Activated CD4-positive, alpha-beta T cell treated with anti-CD3 and anti-CD28 coated beads, Interleukin-2, Interleukin-4, amounts not matched to agents 100 ng/mL and 50 ng/mL, durations not matched to agents 16 hours and 8 hours (primary cell): ENCODE measurements at places on chromosomes 3 and 15.
A peak's percentile ranks its signal among the peaks of the same experiment; 100 is the strongest.

- DNase-seq, result no peak
Observed at GRCh38 chr15:52783191-52783829, 6.8 kb downstream of the ONECUT1 start.

- no peak for DNase-seq
Observed at GRCh38 chr15:81346611-81347010, 22.7 kb upstream of the STARD5 start.

DNA sequence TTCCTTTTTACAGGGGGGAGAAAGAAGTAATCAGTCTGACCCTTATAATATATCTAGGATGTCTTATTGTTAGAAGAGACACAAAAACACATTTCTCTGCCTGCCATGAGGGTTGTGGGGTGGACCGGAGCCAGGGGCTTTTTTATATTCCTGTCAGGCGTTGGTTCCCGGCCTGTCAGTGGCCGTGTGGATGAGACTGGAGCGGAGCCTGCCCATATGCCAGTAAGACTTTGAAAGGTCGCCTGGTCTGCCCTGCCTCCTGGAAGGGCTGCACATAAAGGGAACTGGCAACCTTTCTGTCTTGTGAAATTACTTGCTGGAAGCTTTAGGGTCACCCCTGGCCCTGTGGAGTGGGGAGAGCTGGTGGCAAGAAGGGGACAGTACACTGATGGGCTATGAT is 34.7 kb downstream of the MAP3K13 start:
- no peak for DNase-seq

GRCh38 chr15:90436952-90437351 is 48.9 kb downstream of the IQGAP1 start:
- DNase-seq, result no peak

- no peak for DNase-seq
Observed at GRCh38 chr3:118641608-118642007, 393.0 kb downstream of the IGSF11 start.

DNA sequence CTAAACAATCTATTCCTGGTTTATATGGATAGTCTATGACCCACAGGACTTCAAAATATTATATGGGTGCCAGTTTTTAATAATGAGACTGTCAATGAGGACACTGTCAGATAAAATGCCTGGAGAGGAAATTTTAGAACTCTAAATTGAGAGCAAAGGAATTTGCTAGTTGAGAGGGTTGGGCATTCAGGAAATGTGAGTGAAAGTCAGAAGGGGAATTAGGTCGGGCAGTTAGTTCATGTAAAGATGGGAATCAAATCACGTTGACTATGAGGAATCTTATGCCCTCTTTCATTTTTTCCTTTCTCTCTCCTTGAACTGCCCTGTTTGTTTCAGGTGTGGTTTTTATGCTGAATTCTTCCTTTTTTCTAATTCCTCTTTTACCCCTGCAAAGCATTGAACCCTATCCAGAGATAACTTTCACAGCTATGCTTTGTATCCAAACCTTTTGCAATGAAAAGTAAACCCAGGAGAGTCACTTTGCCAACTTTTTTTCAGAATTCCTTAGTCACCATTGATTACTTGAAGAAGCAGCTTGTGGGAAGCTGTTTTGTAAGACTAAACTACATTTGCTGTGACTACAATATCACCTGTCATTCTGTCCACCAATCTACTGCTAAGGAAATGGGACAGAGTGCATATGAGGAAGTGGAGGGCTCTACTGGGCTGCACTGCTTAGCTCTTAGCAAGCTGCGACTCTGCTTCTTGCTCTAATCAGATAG is 27.8 kb downstream of the CHP1 start:
- no peak for DNase-seq

- peak; percentile 42 for DNase-seq
Observed at GRCh38 chr3:113495035-113495434, 19.9 kb downstream of the SPICE1 start.

DNA sequence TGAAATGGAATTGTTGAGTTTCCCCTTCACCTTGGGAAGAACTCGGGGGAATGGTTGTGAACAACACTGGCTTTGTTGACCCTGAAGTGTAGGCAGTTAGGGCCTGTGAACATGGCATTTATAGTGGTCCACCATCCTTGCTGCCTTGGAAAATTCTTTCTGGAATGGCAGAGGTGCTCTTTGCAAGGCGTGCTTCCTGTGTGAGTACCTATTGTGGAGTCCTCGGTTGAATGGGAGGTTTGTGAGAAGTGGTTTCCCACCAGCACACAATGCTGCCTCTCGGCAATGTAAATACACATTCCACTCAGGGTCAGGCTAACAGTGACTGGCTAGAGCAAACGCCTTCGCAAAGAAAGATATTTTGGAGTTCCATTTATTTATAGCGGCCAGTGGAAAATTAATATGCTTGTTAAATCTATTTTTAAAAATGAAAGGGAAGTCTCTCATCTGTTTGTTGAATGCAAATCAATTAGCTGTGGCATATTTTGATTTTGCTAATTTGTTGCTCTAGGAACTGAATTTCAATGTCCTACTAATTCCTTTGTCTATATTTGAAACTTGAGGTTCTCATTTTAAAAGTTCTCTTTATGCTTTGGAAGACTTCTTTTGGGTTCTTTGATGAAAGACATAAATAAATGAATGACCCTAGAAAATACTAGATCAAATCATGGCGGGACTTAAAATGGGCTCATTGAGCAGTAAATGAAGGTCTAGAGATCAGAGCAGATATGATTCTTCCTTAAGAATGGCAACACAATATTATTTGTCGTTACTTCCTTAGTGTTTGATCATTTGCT is 59.5 kb downstream of the FNDC3B start:
- DNase-seq, result no peak

GRCh38 chr15:61256231-61256630 is 27.1 kb upstream of the RORA start:
- DNase-seq, result no peak

GRCh38 chr15:64166102-64166890 is 3.5 kb upstream of the PPIB start:
- DNase-seq, result no peak

- no peak for DNase-seq
Observed at GRCh38 chr3:34504775-34505174, 706.3 kb downstream of the PDCD6IP start.

GRCh38 chr3:15268033-15268631 is 62.1 kb downstream of the CAPN7 start:
- peak; percentile 90 for DNase-seq

- no peak for DNase-seq
Observed at GRCh38 chr15:80026310-80026709, 33.2 kb upstream of the ZFAND6 start.

DNA sequence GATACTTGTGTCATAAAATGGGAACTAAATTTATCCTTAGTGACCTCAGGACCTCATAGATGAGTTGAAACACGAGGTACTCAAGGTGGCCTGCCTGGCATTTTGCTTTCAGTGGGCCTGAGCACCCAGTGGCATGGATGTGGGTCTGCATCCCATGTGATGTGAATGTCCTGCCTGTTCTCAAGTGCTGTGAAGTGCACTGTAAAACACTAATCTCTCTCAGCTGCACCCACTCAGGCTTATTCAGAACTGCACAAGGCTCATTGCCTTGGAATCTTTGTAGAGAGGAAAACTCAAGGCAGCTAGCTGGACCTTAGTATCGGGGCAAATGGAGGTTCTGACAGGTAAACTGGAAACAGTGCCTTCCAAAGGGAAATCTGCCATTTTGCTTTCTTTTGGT is 767.0 kb downstream of the TUSC7 start:
- DNase-seq, result no peak

DNA sequence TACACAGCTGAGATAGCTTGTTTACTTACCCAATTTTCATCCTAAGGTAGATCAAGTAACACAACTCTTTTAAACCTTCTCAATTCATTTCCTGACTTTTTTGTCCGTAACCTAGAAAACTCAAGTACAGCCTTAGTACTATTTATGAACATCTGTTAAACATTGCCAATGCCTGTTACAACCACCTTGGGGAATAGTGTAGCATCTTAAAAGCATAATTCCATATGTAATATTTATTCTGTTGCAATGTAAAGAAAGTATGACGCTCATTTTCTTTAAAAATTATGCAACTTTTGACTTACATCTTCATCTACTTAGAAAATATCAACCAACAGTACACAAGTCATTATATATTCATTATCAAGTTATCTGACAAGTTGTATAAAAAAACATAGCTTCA is 54.6 kb downstream of the SUCLG2 start:
- no peak for DNase-seq

DNA sequence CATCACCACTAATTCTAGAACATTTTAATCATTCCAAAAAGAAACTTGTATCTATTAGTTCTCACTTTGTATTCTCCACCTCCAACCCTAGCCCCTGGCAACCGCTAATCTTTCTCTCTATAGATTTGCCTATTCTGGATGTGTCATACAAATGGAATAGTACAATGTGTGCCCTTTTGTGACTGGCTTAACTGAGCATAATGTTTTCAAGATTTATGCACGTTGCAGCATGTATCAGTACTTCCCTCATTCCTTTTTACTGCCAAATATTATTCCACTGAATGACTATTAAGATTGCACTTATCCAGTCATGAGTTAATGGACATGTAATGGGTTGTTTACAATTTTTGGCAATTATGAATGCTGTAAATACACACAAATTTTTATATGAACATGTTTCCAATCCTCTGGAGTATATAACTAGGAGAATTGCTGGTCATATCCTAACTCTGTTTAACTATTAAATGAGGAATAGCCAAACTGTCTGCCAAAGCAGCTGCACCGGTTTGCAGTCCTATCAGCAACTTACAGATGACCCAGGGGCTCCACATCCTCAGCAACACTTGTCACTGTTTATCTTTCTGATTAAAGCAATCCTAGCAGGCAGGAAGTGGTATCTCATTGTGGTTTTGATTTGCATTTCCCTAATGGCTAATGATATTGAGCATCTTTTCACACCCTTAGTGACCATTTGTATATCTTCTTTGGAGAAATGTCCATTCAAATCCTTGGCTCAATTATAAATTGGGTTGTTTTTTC is 42.9 kb downstream of the DCUN1D1 start:
- no peak for DNase-seq

DNA sequence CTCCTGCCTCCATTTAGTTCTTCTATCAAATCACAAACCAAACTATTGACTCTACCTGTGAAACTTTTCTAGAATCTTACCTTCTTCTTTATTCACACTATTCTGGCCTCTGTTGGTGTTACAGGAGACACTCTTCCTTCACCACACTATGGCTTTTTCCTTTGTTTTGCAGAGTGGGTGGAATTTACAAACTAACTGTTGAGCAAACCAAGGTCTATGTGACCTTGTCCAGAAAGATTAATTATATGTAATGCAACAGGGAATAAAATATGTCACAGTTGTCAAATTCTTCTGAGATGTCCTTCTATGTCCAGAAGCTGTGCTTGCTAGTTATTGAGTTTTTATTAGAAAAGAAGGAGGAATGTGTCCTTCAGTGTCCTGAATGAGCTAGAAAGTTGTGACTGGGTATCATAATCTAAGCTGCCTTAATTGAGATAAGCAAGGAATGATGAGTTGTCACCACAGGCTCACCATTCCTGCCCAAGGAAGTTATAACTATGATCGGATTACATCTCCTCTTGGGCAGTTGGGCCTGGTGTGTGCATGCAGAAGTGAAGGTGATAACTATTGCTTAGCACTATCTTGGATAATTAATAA is 21.7 kb downstream of the ARL14 start:
- DNase-seq, result no peak

DNA sequence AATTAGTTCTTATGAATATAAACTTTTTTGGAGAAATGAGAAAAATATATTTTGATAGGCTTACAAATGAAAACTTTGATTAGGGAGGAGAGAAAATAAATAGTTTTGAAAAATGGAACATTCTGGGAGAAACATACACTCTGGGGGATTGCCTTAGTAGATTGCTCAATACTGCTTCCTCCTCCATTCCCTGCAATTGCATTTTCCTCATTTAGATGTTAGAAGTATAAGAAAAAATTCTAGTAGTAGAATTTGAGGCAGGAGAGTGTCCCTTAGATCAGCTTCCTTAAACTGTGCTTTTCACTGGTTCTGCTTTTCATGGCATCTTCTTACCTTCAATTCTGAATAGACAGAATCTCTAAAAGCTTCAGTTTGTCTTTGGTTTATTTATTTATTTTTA is 46.2 kb upstream of the CTDSPL2 start:
- DNase-seq, result no peak

GRCh38 chr3:97009427-97010019 is 195.1 kb downstream of the EPHA6 start:
- no peak for DNase-seq

- no peak for DNase-seq
Observed at GRCh38 chr15:52485290-52485689, 43.4 kb downstream of the MYO5A start.

GRCh38 chr15:88401251-88401995 is 65.8 kb downstream of the MRPL46 start:
- DNase-seq, result no peak

DNA sequence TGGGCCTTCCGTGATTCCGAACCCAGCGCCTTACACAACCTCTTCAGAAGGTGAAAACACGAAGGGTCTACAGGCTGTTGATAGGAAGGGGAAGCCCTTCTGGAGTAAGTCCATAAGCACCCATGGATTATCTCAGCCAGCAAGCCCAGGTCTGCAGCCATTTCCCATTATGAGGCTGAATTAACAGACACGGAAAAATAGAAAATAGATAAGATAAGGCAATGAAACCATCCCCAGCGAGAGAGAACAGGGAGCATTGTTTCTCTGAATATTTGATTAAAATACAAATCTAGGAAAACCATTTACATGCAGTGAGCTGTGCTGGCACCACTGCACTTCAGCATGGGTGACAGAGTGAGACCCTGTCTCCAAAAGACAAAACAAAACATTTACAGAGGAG is 16.2 kb upstream of the CERS3 start:
- DNase-seq, result no peak

- no peak for DNase-seq
Observed at GRCh38 chr3:57792198-57792597, 36.1 kb downstream of the SLMAP start.

GRCh38 chr3:111385971-111386495 is 156.0 kb upstream of the CD96 start:
- DNase-seq, result no peak

DNA sequence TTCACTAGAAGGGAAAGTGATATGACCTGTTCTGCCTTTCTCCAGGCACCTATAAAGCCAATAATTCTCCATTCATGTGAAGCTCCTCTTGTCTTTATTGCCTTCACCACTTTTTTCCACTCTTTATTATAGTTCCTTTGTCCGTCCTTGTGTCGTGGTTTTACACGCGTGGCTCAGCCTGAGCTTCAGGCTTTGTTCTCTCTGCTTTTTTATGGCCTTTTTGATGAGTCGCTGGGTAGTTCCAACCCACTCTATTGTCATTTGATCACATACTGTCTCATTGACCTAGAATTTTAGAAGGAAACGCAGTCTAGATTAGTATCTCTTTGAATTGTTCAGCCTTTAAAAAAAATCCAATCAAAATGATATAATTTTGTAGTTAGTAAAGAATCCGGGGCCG is 403.2 kb downstream of the PTPRG start:
- no peak for DNase-seq

- DNase-seq, result peak; percentile 78
Observed at GRCh38 chr3:12963231-12963896, 109.9 kb downstream of the IQSEC1 start.

- no peak for DNase-seq
Observed at GRCh38 chr3:183895774-183896173, 11.1 kb upstream of the PARL start.
